HCEC 1CT (cell line): ENCODE measurements at places on chromosomes 11 and 22.

GRCh38 chr11:111526501-111526900, 11.9 kb downstream of the HOATZ start:
- DNase-seq = peak; percentile 87

DNA sequence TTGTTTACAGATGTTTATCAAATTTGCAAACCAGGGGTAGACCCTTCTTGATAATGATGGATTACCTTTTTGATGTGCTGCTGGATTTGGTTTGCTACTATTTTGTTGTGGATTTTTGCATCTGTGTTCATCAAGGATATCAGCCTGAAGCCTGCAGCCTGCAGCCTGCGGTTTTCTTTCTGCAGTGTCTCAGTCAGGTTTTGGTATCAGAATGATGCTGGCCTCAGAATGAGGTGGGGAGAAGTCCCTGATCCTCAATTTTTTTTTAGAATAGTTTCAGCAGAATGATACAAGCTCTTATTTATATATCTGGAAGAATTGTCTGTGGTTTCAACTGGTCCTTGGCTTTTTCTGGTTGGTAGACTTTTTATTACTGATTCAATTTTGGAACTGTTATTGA, 19.7 kb upstream of the RAB38 start:
- DNase-seq = no peak

GRCh38 chr11:117900121-117900648, 23.7 kb upstream of the FXYD6 start:
- DNase-seq = no peak

DNA sequence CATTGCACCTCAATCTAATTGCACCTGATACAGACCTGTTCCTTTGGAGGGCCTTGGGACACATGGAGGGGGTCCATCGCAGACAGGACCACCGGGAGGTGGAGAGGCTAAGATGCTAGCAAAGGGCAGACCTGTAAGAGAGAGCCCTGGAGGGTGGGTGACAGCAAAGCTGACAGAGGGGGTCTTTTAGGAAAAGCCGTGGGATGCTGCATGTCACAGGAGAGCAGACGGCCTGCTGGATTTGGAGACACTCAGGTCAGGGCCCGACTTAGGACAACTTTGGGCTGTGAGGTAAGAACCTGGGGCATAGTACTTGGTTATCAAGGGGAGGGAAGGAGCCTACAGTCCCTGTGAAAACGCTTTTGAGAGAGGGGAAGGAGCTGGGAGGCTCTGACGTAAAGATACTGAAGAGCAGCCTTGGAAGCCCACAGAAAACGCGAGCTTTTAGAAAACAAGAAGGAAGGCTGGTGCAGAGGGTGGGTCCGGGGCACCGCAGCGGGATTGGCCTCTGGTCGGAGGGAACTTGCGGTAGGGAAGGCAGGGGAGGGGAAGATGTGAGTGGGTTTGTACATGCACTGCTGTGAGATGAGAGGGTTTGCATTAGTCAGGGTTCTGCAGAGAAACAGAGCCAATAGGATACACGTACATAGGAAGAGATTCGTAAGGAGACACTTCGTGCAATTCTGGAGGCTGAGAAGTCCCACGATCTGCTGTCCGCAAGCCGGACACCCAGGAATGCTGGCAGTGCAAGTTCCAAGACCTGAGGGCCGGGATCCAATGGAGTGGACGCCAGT, 868.5 kb downstream of the TBC1D22A start:
- DNase-seq = no peak

GRCh38 chr22:17601031-17601430, 27.5 kb downstream of the ATP6V1E1 start:
- no peak for DNase-seq

DNA sequence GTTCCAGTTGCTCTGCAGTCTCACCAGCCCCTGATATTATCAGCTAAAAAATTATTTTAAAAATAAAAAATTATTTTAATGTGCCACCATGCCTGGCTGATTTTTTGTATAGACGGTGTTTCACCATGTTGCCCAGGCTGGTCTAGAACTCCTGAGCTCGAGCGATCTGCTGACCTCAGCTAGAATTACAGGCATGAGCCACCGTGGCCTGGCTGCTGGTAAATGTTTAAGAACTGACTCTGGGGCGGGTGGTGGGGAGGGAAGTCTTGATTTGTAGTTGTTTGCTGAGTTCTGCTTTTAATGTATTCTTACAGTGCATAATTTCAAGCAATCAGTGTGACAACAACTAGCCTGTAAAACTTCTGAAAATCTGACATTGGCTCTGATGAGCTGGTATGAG, 120.9 kb upstream of the PLET1 start:
- DNase-seq = no peak

DNA sequence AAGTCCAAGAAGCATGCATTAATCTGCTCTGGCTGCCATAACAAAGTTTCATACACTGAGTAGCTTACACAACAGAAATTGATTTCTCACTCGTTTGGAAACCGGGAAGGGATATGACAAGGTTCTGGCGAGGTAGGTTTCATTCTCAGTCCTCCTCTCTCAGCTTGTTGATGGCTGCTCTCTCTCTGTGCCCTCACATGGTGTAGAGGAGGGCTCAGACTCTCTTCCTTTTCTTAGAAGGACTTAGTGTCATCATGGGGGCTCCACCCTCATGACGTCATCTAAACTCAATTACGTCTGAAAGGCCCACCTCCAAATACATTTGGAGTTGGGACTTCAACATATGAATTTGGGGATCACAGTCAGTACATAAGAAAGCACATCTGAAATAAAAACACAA, 18.6 kb downstream of the GLYATL1 start:
- DNase-seq = no peak

DNA sequence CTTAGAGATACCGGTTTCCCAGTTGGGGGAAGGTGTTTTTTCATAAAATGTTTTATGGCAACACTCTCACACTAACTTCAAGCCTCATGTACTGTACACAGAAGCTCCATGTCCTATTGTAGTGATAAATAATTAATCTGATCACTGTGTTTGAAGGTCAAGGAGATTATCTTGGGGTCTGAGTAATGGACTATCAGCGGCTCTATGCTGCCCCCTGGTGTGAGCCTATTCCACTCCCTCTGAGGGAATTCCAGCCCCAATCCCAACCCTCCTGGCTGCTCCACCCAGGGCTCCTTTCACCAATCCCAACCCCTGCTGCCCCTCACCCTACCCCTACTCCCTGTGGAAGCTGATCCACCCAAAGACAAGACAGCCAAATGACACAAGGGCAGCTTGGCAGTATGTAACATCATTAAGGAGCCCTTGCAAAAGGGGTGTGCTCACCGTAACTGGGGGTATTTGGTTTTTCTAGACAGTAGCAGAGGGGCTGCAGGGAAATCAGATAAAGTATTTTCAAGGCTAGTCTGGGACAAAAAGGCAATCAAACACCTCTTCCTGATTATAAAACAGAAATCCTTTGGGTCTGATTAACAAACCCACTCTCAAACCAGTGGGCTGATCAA, 22.3 kb downstream of the HPS4 start:
- DNase-seq = peak; percentile 15

- no peak for DNase-seq
Measured at GRCh38 chr11:908273-908672, 2.3 kb downstream of the CHID1 start.

DNA sequence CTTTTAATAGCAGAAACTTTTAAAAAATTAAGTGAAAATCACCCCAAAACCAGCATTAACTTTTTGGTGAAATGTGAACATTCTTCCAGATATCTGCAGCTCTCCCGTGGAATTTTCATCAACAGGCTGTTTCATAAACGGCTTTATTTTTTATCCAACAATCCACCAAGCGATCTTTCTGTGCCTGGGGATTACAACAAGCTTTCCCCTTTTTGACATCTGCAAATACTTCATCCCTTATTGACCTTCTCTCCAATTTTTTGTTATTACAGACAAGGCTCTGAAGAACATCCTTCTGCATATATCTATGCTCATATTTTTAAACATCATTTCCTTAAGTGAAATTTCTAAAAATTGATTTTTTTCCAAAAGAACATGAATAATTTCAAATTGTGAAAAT, 5.8 kb upstream of the SERPINH1 start:
- no peak for DNase-seq

DNA sequence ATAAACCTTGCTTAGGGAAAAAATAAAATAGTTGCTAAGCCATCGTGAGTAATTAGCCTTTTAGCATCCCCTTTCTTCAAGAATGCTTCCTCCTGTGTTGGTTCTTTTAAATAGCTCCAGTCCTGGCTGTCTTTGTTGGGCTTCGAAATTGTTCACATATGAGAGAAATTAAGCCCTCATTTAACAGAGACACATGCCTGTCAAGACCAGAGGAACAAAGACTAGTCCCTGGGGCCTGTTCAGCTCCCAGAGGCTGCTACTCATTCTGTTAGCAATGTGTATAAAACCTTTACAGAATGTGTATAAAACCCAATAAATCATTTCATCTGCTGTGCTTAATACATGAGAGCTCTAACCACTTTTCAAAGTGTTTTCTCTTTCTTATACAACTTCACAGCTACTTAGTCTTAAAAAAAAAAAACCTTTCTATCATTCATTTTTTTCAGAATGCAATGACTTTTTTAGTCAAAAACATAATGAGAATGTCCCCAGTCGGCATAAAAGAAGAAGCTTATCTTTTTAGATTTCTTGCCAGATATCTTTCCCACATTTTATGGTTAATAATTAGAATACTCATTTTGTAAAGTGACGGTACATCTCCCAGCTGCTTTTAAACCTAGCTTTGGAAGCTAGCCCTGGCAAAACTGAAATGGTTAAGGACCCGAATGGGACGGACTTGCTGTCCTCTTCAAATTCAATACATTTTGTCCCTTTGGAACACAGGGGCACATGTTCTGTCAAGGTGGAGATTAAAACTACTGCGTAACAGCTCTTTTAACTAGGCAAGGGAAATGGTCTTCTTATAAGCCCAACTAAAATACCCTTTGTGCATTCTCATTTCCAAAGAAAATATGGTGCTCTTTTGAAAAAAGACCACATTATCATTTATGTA, 186.1 kb downstream of the SOX6 start:
- DNase-seq = no peak

DNA sequence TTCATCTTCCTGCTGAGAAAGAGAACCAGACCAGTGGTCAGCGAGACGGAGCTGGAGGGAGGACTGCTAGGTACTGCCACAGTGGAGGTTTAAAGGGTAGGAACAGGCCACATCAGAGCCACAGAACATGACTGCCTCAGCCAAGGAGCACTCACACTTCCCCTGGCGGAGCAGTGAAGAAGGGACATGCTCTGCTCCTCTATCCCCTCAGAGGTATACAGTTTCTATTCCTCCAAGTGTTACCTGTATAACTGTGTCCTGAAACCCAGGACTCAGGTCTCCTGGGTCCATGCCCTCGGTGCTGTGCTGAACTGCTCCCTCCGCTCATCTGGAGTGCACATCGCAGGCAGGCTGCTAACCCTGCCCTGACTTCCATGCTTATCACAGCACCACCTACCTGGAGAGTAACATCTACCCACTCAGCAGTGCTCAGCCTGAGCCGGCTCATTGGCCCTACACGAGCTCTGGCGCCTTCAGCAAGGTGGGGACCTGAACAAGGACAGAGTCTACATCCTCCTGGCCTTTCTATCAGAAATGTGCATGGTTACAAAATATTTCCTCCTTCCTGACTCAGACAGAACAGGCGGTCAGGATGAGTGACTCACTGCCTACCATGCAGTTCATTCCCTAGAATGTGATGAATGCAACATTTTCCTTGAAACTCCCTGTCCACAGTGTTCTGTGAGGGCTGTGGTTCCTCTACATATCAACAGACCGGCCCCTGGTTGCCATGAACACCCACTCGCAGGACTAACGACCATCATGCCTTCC, 52.9 kb downstream of the C11orf58 start:
- peak; percentile 89 for DNase-seq

GRCh38 chr11:108871152-108871551, 206.3 kb downstream of the DDX10 start:
- DNase-seq = peak; percentile 75

GRCh38 chr11:74035264-74035663, 26.4 kb upstream of the UCP3 start:
- DNase-seq = peak; percentile 21

DNA sequence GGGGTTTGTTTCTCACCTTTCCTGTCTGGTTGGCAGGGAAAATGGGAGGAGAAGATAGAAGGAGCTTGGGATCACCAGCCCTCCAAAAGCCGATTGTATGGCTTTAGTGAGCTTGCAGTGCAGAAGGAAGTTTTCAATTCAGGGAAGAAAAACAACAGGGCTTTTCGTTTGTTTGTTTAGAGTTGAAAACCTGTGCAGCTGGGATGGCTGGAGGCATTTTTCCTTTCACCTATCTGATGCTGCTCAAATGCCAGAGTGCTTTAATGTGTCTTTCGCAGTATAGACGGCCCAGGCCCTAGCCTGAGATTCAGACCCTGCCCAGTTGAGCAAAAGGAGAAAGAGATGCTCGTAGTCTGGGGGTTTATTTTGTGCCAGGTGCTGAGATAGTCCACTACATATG, 87.9 kb downstream of the INSC start:
- no peak for DNase-seq

DNA sequence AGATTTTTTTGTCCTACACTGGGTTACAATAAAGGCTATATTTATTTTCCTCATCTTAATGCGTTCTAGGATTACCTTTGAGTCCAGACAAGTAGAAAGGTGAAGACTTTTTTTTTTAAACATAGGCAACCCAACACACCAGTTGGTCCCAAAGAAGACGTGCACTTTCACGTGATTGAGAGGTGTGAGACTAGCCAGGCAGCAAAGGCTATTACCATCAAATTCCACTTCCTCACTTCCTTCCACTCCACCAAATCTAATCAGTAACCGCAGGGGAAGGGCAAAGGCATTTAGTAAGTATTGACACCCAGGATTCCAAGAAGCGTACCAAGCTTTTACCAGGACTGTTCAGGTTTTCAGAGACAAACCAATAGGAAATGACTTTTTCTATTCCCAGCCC, 109.3 kb downstream of the APIP start:
- no peak for DNase-seq

- DNase-seq = no peak
Measured at GRCh38 chr11:126491092-126491491, 135.6 kb downstream of the ST3GAL4 start.
